ENCODE measurements at places on chromosomes 4 and X. TPM values are rescaled to one million over a fixed set of nuclear protein-coding genes. Genes with fewer than 3 reads are reported as not detected.

The NUDT6 gene
- 4.7 TPM for total RNA-seq

The GLRA3 gene
- not detected for total RNA-seq

The TMEM35A gene
- total RNA-seq, result 3.5 TPM

The EREG gene
- 0.10 TPM for total RNA-seq

The NLGN4X gene
- total RNA-seq, result 48.6 TPM

The INTS6L gene
- total RNA-seq, result 17.8 TPM

The RBBP7 gene
- 225 TPM for total RNA-seq

The ZCCHC4 gene
- total RNA-seq, result 9.0 TPM

The CT45A1 gene
- total RNA-seq, result not detected

The UNC5C gene
- 3.0 TPM for total RNA-seq

The IBSP gene
- not detected for total RNA-seq

The HAUS3 gene
- 14.1 TPM for total RNA-seq

The XAGE2 gene
- not detected for total RNA-seq

The CCDC110 gene
- total RNA-seq, result 3.3 TPM

The DHX15 gene
- 129 TPM for total RNA-seq

The ITIH6 gene
- total RNA-seq, result not detected

The FGA gene
- total RNA-seq, result 2.4 TPM

The TMEM144 gene
- total RNA-seq, result 7.6 TPM

The ANXA5 gene
- total RNA-seq, result 261 TPM

The TRPC3 gene
- 0.30 TPM for total RNA-seq

The SNCA gene
- total RNA-seq, result 24.4 TPM

The LRP2BP gene
- 2.0 TPM for total RNA-seq

The TMSB15C gene
- total RNA-seq, result 8.2 TPM

The MAGEE1 gene
- total RNA-seq, result 7.5 TPM

The ETDB gene
- total RNA-seq, result not detected

The FGF13 gene
- 2.1 TPM for total RNA-seq

The MAGEA9 gene
- total RNA-seq, result not detected

The GYPE gene
- not detected for total RNA-seq

The FRG2 gene
- not detected for total RNA-seq

The NXF2 gene
- not detected for total RNA-seq

The SLC6A14 gene
- total RNA-seq, result not detected

The LRRC66 gene
- total RNA-seq, result 0.11 TPM

The NPY1R gene
- 26.2 TPM for total RNA-seq

Measured in ovary (tissue), 10 donors.